ENCODE measurements at places on chromosomes 4 and X.
A peak's percentile ranks its signal among the peaks of the same experiment; 100 is the strongest.

GRCh38 chr4:150236626-150237025 is 158.4 kb downstream of the DCLK2 start:
- H3K4me1 ChIP-seq, result no peaks in the 10 kb centered on the region
- no peak for DNase-seq
- no peak overlapping the region for H3K27ac ChIP-seq

- no peak overlapping the region for H3K27ac ChIP-seq
- no peak for DNase-seq
- no peaks in the 10 kb centered on the region for H3K27me3 ChIP-seq
- no peaks in the 10 kb centered on the region for H3K4me1 ChIP-seq
- H3K4me3 ChIP-seq, result no peak overlapping the region
- H3K36me3 ChIP-seq, result no peaks in the 10 kb centered on the region
Observed at GRCh38 chrX:56974408-56974807, 20.9 kb downstream of the SPIN3 start.

GRCh38 chr4:138039010-138039409 is 203.1 kb downstream of the SLC7A11 start:
- no peaks in the 10 kb centered on the region for H3K4me1 ChIP-seq
- H3K27me3 ChIP-seq, result no peaks in the 10 kb centered on the region

DNA sequence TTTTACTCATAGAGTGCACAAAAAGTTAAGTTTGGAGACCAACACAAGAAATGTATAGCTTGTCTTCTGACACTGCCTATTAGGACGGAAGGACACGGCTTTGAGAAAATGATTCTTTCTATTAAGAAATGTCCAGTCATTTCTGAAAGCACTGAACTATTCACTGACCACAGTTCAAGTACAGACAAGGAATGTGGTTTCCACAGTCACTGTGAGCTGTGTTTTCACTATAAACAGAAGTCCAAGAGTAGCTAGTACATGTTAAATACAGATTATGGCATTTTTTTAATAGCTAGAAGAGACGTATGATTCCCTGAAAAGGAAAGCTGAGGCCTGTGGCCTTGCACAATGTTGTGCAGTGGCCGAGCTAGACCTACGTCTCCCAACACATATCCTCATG is 115.1 kb upstream of the GPM6A start:
- H3K27me3 ChIP-seq, result no peaks in the 10 kb centered on the region
- no peak overlapping the region for H3K4me3 ChIP-seq
- H3K27ac ChIP-seq, result no peak overlapping the region
- no peak for DNase-seq
- no peaks in the 10 kb centered on the region for H3K4me1 ChIP-seq

- H3K4me1 ChIP-seq, result peaks cover 7% of the 10 kb centered on the region
- peaks cover 3% of the 10 kb centered on the region for H3K36me3 ChIP-seq
- no peak for DNase-seq
- H3K27me3 ChIP-seq, result no peaks in the 10 kb centered on the region
- H3K27ac ChIP-seq, result peak overlapping the region; percentile 13
Observed at GRCh38 chr4:2754848-2755819, 1.0 kb downstream of the TNIP2 start.

- H3K36me3 ChIP-seq, result no peaks in the 10 kb centered on the region
- no peaks in the 10 kb centered on the region for H3K27me3 ChIP-seq
- H3K27ac ChIP-seq, result no peak overlapping the region
- no peak overlapping the region for H3K4me3 ChIP-seq
- no peaks in the 10 kb centered on the region for H3K4me1 ChIP-seq
- DNase-seq, result peak; percentile 22
Observed at GRCh38 chrX:109485470-109486340, 3.8 kb upstream of the GUCY2F start.

- no peak overlapping the region for H3K27ac ChIP-seq
- H3K27me3 ChIP-seq, result no peaks in the 10 kb centered on the region
- no peaks in the 10 kb centered on the region for H3K4me1 ChIP-seq
- no peak overlapping the region for H3K4me3 ChIP-seq
Observed at GRCh38 chr4:156560701-156561100, 410.9 kb downstream of the PDGFC start.

DNA sequence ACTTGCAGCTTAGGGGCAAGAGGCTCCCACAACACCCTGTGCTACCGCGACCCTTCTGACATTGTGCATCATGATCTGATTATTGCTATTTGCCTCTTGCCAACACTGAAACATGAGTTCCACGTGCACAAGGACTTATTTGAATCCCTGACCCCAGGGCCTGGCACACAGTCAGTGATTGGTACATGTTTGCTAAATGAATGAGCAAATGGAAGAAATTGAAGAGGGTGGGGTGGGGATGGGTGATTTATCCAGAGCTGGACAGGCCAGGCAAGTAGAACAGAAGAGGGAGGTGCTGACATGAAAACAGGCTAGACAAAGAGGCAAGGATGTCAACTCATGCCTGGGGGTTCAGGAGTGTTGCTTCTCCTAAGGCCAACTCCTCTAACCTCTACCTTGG is 24.9 kb upstream of the RPL39 start:
- peaks cover 4% of the 10 kb centered on the region for H3K4me1 ChIP-seq
- no peaks in the 10 kb centered on the region for H3K36me3 ChIP-seq
- DNase-seq, result no peak
- no peaks in the 10 kb centered on the region for H3K27me3 ChIP-seq

DNA sequence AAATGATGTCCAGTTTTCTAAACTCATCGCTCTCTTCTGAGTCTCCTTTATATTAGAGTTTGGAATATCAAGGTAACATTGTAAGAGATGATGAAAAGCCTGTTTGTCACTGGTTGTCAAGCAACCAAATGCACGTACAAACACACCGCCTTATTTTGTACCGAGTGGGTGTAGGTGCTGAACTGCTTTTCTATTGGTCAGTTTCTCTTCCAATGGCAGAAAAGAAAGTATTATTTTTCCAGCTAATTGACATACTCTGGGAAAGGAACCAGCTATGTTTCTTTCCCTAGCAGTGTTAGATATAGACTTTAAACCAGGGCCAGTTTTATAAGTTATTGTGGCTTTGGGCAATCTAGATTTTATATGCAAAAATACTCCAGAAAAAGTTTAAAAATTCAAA is 6.6 kb upstream of the PPM1K start:
- H3K4me3 ChIP-seq, result no peak overlapping the region
- H3K4me1 ChIP-seq, result no peaks in the 10 kb centered on the region
- no peaks in the 10 kb centered on the region for H3K27me3 ChIP-seq
- H3K36me3 ChIP-seq, result no peaks in the 10 kb centered on the region
- no peak for DNase-seq
- no peak overlapping the region for H3K27ac ChIP-seq

DNA sequence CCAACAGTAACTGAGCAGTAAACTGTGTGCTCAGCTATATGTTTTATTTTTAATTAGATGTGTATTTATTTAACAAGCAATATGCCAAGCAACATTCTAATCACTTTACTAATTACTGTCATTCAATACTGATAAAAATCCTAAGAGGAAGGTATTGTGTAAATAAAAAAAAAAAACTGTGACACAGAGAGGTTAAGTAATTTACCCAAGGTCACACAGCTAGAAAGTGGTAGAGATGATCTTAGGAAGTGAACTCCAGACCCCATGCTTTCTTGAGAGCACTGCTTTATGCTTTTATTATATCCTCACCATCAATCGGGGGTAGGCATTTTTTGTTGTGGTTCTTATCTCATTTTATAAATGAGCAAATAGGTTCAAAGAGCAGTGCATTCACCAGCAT is 417.1 kb downstream of the RAB28 start:
- DNase-seq, result no peak
- H3K27ac ChIP-seq, result no peak overlapping the region
- no peaks in the 10 kb centered on the region for H3K4me1 ChIP-seq
- no peaks in the 10 kb centered on the region for H3K27me3 ChIP-seq
- H3K36me3 ChIP-seq, result no peaks in the 10 kb centered on the region

DNA sequence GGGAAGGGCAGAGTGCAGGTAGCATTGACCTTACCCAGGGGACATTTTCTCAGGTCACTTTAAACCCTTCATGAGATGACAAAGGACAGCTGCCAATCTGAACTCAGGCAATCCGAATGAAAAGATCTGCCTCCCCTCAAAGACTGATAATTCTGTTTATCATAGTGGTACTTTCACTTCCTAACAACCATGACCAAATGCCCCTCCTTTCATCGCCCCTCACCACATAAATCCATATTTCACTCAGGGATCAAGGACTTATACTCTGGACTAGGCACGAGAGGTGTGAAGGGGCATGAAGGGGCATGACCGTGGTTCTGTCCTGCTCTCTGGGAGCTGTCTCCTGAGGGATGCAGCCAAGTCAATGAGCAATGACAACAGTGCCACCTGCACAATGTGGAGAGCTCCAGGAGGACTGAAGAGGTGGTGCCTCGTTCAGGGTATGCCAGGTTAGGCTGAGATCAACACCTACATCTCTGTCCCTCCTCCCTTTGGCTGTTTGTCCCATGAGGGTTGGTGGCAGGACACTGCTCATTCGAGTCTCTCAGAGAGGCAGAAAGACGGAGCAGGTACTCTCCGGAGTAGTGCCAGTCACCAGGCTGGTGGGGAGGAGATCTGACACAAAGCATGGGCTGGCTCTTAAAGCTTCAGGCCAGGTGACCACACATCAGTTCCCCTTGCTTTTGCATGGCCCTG is 12.5 kb downstream of the HS3ST1 start:
- no peaks in the 10 kb centered on the region for H3K27me3 ChIP-seq
- no peak for DNase-seq
- H3K36me3 ChIP-seq, result no peaks in the 10 kb centered on the region
- H3K27ac ChIP-seq, result no peak overlapping the region
- H3K4me1 ChIP-seq, result no peaks in the 10 kb centered on the region
- H3K4me3 ChIP-seq, result no peak overlapping the region

GRCh38 chrX:100944601-100945000 is 15.9 kb upstream of the XKRX start:
- no peak overlapping the region for H3K27ac ChIP-seq
- no peak for DNase-seq
- no peaks in the 10 kb centered on the region for H3K4me1 ChIP-seq
- no peak overlapping the region for H3K4me3 ChIP-seq

DNA sequence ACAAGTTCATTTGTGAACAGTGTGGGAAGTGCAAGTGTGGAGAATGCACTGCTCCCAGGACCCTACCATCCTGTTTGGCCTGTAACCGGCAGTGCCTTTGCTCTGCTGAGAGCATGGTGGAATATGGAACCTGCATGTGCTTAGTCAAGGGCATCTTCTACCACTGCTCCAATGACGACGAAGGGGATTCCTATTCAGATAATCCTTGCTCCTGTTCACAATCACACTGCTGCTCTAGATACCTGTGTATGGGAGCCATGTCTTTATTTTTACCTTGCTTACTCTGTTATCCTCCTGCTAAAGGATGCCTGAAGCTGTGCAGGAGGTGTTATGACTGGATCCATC is 5.5 kb downstream of the SPRY1 start:
- no peaks in the 10 kb centered on the region for H3K36me3 ChIP-seq
- DNase-seq, result no peak
- no peak overlapping the region for H3K27ac ChIP-seq
- peaks cover 5% of the 10 kb centered on the region for H3K4me1 ChIP-seq
- H3K27me3 ChIP-seq, result peaks cover 30% of the 10 kb centered on the region

- H3K4me1 ChIP-seq, result no peaks in the 10 kb centered on the region
- H3K4me3 ChIP-seq, result no peak overlapping the region
- H3K36me3 ChIP-seq, result no peaks in the 10 kb centered on the region
- H3K27ac ChIP-seq, result no peak overlapping the region
- no peak for DNase-seq
Observed at GRCh38 chrX:38260231-38260630, 39.6 kb upstream of the SRPX start.

- no peaks in the 10 kb centered on the region for H3K36me3 ChIP-seq
- no peak for DNase-seq
- no peak overlapping the region for H3K27ac ChIP-seq
- no peaks in the 10 kb centered on the region for H3K27me3 ChIP-seq
- peaks cover 2% of the 10 kb centered on the region for H3K4me1 ChIP-seq
- H3K4me3 ChIP-seq, result peak overlapping the region; percentile 23
Observed at GRCh38 chrX:24646745-24647182, 383 bp downstream of the PCYT1B start.

DNA sequence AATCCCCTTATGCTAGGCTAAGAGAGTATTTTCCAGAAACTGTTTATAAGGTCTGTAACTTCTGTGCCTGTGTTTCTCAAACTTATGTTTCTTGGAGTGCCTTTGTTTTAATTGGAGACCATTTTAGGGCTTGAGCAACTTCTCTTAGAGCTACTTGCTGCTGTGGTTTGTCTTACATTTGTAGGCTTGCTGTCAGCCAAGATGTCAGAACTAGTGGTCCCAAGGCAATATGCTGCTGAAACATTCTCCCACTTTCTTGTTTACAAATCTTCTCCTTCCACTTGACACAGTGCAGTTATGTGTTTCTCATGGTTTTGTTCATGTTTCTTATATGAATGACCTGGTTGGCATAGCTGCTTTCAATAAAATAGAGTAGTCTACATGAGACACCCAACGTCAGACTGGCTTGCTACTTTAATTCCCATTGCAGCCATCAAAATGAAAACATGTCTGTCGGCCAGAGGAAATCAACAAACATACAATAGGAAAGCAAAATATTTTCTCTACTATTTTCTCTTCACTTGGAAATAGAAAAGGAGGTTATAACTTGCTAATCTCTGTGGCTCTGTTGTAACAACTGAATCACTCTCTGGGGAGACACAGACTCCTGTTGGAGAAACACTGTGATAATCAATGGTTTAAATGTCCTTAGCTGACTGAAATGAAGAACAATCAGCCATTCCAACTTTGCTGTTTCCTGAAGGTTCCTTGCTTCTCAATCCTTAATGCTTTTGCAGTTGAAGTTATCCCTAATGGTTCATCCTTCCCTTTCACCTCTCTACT is 426.4 kb downstream of the PDGFC start:
- H3K27ac ChIP-seq, result no peak overlapping the region
- DNase-seq, result no peak
- H3K4me1 ChIP-seq, result no peaks in the 10 kb centered on the region
- H3K36me3 ChIP-seq, result no peaks in the 10 kb centered on the region
- no peaks in the 10 kb centered on the region for H3K27me3 ChIP-seq

DNA sequence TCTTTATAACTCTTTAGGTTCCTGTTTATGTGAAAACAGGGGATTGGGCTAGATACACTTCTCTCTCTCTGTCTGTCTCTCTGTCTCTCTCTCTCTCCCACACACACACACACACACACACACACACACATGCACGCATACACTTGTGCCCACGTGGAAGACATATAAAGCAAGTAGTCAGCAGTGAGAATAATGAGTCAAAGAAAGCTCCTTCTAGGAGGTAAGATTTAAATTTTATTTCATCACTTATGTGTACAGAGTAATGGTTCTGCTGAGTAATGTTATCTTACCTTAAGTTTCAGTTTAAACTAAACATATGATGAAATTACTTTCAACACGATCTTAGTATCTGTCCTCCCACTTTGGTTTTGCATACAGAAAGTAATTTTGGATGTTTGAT is 243.0 kb upstream of the TEX13A start:
- H3K27me3 ChIP-seq, result no peaks in the 10 kb centered on the region
- no peaks in the 10 kb centered on the region for H3K4me1 ChIP-seq
- H3K36me3 ChIP-seq, result no peaks in the 10 kb centered on the region
- H3K27ac ChIP-seq, result no peak overlapping the region
- H3K4me3 ChIP-seq, result no peak overlapping the region
- DNase-seq, result no peak

- no peaks in the 10 kb centered on the region for H3K4me1 ChIP-seq
- no peaks in the 10 kb centered on the region for H3K36me3 ChIP-seq
- H3K27ac ChIP-seq, result no peak overlapping the region
- H3K4me3 ChIP-seq, result no peak overlapping the region
- DNase-seq, result no peak
Observed at GRCh38 chr4:11831739-11832138, 403.0 kb upstream of the HS3ST1 start.
